ENCODE measurements at places on chromosomes 1 and 21. TPM values are rescaled to one million over a fixed set of nuclear protein-coding genes. Genes with fewer than 3 reads are reported as not detected.

Gene KISS1
- polyA plus RNA-seq: 0.81 TPM

Gene GPR52
- polyA plus RNA-seq: not detected

Gene OR10J4
- not detected for polyA plus RNA-seq

Gene ERRFI1
- polyA plus RNA-seq: 7.8 TPM

Gene FAM78B
- polyA plus RNA-seq: 2.7 TPM

Gene SPRR2G
- not detected for polyA plus RNA-seq
